Foreskin keratinocyte (primary cell): ENCODE measurements at places on chromosomes 2 and 18.

- no peak for DNase-seq
Measured at GRCh38 chr18:56167366-56167765, 471.0 kb downstream of the TXNL1 start.

- DNase-seq, result no peak
Measured at GRCh38 chr2:126935774-126936173, 37.1 kb downstream of the TEX51 start.

GRCh38 chr2:16240402-16240801, 300.1 kb downstream of the MYCN start:
- no peak for DNase-seq

GRCh38 chr18:23247896-23248295, 112.6 kb downstream of the CABLES1 start:
- DNase-seq, result no peak

DNA sequence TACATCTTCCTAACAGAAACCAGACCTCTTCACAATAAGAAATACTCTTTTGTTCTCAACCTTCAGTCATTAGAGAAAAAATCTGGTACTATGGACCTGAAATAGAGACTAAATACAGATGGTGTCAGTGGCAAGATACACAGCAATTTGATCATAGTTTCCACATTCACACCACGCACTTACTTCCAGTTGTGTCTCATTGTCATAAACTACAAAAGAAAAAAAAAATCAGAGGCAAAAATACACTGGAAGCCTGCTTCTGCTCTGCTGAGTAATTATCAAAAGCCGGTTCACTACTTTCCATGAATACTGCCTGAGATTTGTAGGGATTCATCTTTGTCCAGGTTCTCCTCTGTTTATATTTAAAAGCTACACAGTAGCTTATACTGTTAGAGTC, 182.6 kb downstream of the PID1 start:
- DNase-seq, result no peak

- DNase-seq, result no peak
Measured at GRCh38 chr18:13703899-13704298, 22.5 kb downstream of the FAM210A start.

- no peak for DNase-seq
Measured at GRCh38 chr2:3563521-3563976, 5.4 kb upstream of the RNASEH1 start.

DNA sequence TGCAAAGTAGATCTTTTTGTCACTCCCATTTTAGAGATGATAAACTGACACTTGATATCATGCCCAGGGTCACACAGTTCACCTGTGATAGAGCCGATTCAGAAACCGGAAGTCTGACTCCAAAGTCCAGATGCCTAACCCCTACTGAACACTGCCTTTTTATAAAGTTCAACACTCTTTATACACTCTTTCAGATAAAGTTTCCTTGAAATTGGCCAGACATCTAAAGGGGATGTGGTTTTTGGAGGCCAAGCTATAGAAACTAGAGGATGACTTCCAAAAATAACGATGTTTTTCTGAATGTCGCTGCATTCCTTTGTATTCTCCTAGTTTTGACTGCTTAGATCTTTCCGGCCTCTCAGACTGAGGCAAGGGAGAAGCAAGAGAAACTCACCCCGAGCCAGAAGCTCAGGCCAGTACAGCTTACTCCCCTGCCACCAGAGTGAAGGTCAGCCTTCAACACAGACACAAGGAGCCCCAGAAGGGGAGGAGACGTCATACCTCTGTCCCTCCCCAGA, 61.8 kb downstream of the NRP2 start:
- no peak for DNase-seq

DNA sequence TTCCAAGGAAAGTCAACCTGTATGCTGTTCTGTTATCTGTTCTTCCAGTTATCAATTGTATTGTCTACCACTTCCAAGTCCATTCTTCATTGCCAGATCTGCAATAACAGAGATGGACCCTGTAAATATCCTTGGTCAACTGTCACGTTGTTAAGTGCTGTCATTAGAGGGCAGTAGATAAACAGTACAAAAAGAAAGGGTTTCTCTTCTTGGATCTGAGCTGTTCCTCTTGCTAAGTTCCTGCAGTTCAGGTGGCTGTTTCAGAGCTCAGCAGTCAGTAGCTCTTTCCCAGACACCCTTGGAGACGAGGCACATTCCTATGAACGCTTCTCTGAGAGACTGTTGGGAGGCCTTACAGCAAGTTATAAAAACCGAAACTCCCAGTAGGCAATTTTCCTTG, 957.1 kb upstream of the CHAC2 start:
- DNase-seq, result peak; percentile 27

- DNase-seq, result no peak
Measured at GRCh38 chr2:127634066-127634617, 11.8 kb upstream of the GPR17 start.

- DNase-seq, result no peak
Measured at GRCh38 chr18:48033790-48034650, 103.6 kb upstream of the SMAD2 start.
